ENCODE measurements at places on chromosomes 1 and 21.

DNA sequence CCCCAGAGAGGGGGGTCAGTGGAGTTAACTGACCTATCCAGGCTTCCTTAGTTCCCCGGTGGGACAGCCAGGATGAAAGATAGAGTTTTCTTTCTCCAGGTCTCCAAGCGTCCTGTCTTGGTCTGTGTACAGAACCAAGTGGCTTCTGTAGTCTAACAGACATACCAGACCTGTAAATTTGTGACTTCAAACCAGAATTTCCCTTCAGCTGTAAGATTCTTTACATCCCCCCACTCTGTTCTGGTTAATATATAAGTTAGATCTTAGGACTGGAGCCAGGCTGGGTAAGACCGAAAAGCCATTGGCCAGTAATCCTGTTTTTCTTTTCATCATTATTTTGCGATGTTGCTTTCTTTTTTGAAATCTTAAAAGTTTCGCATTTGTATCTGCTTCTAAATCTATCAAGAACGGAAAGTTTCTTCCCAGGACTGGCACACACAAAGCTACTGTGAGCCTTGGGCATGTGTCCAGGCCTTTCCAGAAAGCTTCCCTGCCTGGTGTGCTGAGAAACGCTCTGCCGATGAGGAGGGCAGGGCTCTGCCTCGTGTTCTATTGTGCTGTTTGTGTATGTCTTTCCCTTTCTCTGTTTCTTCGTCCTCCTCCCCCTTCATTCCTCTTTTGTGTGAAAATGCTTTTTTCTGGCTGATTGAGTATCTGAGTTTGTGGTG is 72.3 kb downstream of the RGL1 start:
- DNase-seq: peak; percentile 89

- DNase-seq: no peak
Observed at GRCh38 chr1:193685986-193686385, 499.6 kb upstream of the B3GALT2 start.

DNA sequence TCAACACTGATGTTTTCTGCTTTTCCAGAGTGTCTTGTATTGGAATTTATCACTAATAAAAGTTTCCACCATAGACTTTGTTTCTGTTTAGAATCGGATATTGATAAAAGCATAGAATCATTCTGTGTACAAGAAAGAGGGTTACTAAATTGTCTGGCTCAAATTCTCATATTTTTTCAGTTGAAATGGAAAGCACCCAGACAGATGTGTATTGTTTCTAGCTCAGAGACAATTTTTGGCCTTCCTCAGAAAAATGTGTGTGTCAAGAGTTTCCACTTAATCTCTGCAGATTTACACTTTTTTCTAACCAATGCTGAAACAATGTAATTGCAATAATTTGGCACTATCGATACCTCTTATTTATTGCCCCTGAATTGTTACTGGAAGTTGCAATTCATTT is 20.2 kb downstream of the LHX9 start:
- no peak for DNase-seq

DNA sequence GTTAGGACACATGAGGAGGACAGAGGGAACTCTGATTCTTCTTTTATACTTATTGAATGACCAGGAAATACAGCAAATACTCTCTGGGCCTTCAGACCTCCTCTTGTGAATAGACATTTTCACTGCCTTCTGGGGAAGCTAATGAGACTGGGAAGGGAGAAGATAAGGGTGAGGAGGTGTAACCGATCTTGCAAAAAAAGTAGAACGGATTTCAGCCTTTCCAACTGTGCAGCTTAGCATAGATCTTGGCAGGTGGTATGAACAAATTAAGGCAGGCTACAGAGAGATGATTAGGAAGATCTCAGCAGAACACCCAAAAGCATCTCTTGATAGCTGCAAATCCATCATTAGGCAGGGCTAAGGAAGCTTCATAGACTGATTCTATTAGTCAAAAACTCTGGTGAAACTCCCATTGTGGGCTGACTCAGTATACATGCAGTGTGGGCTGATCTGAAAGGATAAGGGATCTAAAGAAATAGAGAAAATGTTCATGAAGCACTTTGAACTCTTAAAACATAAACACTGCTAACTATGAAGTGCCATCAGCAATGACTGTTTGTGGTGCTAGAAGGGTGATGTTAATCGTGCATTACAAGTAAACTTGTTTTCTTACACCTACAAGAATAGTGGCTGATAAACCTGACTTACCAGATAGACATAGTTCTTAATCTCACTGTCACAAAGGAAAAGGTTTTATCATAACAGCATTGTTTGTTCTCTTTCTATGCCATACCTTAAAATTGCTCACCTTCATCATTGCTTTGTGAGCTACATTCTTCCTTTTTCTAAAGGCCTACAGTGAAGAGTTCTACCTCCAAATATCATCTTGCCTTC is 85.5 kb upstream of the PALMD start:
- DNase-seq: no peak

DNA sequence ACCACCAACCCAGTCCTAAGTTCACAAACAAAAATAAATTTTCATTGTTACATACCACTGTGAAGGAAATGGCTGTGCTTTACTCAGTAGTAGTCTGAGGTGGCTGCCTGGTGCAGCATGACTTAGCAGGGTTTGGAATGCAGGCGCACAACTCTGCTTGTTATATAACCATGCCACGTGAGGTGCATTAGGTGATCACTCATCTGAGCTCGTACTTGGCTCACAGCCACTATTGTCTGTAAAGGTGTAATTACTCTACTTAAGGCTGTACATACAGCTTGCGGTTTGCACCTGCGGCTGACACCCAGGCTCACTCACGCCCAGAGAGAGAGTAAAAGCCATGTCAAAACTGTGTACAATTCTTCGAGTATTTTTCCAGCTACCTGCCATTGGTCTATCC is 599.4 kb downstream of the LTN1 start:
- no peak for DNase-seq

DNA sequence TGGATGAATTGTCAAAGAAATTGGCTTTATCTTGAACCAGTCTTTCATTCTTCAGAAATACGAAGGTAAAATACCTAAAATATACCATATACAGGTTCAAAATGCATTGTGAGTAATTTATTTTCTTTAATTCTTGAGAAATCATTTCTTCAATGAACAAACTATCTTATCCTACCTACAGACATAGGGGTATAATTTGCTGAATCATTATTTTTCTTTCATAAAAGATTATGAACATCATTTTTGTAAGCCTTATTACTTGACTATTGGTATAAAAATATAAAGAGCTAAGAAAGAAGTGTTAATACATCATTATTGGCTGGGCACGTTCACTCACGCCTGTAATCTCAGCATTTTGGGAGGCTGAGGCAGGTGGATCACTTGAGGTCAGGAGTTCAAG is 167.7 kb downstream of the DNAH14 start:
- no peak for DNase-seq

DNA sequence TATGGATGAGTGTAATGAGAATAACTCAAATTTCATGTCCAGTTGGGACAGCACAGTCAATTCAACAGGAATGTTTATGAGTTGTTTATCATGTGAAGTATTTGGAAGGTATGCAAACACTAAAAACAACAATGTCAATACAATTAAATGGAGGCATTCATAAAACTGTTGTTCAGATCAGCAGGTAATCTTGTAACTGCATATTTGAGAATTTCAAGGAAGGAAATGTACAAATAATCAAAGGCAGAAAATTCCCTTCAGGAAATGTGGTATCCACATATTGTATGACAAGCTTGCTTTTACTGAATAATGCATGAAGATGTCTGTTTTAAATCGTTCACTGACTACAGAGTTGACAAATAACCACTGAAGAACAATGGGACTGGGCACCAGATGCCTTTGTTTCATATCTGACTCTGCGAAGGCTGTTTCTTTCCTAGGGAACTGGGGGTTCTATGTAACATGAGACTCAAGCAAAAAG is 198.3 kb downstream of the LTN1 start:
- peak; percentile 46 for DNase-seq

GRCh38 chr1:200951016-200951415 is 56.3 kb downstream of the INAVA start:
- no peak for DNase-seq

DNA sequence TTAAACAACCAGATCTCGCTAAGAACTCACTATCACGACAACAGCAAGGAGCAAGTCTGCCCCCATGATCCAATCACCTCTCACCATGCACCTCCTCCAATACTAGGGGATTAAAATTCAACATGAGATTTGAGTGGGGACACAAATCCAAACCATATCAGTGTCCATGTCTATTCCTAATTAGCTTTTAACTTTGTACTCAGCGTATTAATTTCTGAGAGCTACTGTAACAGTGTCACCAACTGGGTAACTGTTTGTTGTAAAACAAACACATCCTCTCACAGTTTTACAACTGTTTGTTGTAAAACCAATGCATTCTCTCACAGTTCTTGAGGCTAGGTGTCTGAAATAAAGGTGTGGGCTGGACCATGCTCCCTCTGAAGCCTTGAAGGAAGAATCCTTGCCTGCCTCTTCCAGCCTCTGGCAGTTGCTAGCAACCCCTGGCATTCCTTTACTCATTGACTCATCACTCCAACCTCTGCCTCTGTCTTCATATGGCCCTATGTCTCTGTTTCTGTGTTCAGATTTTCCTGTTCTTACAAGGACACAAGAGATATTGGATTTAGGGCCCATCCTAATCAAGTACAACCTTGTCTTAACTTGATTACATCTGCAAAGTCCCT is 121.2 kb downstream of the LTN1 start:
- no peak for DNase-seq

DNA sequence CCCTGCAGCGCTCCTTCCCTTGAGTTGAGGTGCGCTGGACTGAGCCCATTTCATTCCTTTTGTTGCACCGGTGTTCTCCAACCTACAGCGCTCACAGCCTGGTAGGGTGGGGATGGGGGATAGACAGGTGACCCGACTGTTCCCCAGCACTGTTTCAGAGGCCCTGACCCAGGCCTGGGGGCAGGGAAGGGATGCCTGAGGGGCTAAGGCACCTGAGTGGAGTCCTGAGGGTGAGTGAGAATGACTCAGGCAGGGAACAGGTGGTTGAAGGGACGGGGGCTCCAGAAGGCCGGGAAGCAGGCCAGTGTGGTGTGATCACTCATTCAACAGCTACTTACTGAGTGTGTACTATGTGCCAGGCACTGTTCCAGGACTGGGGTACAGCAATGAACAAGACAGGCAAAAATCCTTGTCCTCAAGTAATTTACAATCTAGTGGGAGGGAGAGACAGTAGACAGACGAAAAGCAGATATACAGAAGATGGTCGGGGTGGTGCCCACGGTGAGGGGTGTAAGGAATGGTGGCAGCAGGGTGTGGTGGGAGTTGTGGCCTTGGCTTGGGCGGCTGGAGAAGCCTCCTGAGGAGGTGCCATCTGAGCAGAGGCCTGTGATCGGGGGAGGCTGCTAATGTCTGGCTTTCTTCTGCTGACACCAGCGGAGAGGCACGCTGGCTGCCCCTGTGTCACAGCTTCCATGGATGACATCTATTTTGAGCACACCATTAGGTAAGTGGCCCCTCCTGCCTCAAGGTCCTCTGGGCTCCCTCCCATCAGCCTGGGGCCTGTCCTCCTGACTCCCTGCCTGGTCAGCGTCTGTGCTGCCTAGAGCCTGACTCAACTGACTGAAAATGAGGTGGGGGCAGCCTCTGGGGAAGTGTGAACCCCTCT is 37.4 kb downstream of the ACOT11 start:
- no peak for DNase-seq

DNA sequence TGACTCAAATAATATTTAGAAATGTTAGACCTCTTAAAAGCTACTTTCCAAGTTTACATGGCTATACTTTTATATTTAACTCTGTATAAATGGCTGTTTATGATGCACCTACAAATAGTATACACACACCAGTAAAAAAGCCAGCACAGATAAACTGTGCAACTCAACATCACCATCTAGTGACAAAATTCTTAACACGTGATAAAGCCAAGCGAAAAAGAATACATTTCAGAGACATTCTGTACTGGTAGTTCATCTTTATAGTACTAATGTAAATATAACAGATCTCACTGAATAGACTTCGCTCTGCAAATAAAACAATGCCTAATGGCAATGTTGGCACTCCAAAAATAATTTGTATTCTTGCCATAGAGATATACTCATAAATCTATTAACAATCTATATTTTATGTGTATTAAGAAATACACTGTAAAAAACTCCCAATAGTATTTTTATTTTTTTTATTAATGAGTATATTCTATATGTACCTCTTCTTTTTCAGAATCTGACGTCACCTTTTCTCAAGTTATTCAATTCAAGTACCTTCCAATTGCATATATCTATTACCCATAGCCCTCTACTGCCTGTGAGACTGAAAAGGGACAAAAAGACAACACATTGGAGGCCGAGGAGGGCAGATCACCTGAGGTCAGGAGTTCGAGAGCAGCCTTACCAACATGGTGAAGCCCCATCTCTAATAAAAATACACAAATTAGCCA is 100.2 kb downstream of the DPYD start:
- peak; percentile 65 for DNase-seq

DNA sequence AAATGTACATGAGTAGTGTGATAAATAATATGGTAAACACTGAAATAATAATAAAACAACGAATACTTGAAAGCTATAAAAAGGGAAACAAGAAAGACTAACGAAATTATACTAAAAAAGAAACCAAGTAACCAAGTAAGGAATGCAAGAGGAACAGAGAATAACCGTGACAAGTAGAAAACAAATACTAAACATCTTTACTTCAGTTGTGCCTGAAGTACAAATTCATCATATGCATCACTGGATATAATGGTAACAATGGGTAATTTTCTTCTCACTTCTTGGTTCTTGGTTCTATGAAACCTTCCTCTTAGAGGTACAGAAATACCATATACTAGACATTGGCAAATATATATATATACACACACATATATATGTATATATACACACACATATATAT is 1093.6 kb upstream of the B3GALT2 start:
- no peak for DNase-seq

DNA sequence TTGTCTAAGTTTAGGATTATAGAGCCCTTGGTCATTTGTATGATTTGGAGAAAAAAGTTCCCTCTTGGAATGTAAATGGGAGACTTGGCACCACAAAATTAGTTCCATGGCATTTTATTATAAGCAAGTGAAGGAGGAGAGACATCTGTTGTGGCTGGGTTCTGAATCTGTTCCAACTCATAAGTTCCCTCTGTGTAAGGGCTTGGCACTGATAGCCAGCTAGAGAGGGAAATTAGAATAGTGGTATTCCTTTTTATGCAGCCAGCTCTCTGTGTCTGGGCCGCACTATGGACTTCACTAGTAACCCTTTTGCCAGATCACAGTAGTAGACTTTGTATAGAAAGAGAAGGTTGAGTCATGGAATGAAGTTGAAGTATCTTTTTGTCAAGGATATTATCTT is 31.1 kb downstream of the GNAI3 start:
- no peak for DNase-seq

DNA sequence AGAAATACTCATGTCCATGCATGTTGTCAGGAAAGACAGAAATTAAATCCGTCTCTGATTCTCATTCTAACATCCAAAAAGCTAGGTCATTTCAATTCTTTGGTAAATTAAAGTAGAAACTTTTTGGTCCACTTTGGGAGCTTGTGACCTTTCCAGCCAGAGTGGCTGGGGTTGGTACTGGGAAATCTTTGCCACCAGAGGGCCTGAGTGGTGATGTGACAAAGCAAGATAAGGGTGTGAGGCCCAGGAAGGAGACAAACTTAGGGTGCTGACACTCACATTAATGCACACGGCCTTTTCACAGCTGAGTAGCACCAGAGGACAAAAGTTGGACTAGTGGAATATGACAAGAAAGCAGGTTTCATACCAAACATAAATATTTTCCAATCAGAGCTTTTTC is 144.3 kb downstream of the DNM3 start:
- no peak for DNase-seq

Measured in fibroblast of pulmonary artery (primary cell).